Posterior cingulate gyrus (tissue), 11 donors: ENCODE measurements at places on chromosomes 11 and 22.

GRCh38 chr11:114889594-114890011, 211.3 kb downstream of the NXPE2 start:
- DNase-seq, result no peak

DNA sequence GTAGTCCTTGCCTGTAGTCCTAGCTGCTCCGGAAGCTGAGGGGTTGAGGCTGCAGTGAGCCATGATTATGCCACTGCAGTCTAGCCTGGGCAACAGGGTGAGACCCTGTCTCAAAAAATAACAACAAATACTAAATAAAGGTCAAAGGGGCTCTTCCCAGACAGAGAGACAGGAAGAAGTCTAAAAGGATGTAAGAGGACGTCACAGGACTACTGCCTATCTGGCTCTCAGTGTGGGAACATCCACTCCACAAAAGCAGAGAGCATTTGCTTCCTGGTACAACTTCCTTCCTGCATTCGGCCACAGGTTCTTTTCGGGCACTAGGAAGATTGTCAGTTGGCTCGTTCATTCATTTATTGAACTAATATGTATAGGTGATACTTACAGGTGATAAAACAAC, 110.6 kb downstream of the SGSM3 start:
- DNase-seq, result no peak

DNA sequence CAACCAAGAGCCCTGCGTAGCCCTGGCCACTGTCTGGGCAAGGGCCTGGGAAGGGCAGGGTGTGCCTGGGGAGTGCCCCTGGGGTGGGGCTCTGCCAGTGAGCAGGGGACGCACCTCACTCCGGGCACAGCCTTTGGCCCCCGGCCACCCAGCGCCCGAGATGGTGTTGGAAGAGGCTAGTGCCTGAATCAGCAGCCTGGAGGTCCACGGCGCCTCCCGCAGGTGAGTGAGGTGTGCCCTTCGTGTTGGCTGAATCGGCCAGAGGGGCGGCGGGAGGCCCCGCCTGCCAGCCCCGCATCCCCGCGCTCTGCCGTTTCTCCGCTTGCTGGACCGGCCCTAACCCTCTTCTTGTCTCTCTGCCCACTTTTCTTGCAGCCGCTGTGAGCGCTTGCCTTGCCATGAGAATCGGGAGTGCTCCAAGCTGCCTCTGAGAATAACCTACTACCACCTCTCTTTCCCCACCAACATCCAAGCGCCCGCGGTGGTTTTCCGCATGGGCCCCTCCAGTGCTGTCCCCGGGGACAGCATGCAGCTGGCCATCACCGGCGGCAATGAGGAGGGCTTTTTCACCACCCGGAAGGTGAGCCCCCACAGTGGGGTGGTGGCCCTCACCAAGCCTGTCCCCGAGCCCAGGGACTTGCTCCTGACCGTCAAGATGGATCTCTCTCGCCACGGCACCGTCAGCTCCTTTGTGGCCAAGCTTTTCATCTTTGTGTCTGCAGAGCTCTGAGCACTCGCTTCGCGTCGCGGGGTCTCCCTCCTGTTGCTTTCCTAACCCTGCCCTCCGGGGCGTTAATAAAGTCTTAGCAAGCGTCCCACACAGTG, 60.1 kb downstream of the FBLN1 start:
- DNase-seq, result peak; percentile 67

- no peak for DNase-seq
These were observed 37.1 kb downstream of the MCM5 start for GRCh38 chr22:35437049-35437448.

- DNase-seq, result no peak
These were observed 429 bp downstream of the SLC39A13 start for GRCh38 chr11:47408598-47409439.

- no peak for DNase-seq
These were observed 1480.8 kb downstream of the BRD1 start for GRCh38 chr22:48346911-48347310.

- DNase-seq, result no peak
These were observed 120.0 kb downstream of the CADM1 start for GRCh38 chr11:115384236-115384635.

- no peak for DNase-seq
These were observed 666.0 kb upstream of the RAG2 start for GRCh38 chr11:37264060-37264459.

- no peak for DNase-seq
These were observed 13.6 kb downstream of the TUB start for GRCh38 chr11:8094656-8095055.

GRCh38 chr11:269146-269890, 8.9 kb upstream of the NLRP6 start:
- DNase-seq, result no peak

DNA sequence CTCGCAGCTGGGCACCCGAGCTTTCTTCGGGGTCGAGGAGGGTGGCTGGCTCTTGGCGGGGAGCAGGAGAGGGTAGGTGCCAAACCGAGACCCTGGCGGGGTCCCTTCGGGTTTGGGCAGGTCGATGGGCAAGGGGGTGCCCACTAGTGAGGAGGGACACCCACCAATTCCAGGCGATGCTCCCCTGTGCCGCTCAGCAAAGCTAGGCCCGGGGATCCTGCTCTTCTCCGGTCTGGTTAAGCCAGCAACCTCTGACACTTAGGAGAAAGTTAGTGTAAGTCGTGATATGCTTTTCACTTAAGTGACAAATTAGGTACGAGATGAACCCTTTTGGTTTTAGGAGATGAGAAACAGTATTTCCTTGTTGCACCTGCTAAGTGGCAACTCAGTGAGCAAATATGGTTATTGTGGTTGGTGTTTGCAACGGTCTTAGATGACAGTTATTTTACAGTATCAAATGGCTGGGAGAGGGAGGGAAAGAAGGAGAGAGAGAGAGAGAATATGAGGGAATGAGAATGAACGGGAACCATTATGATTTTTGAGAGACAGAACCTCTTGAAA, 565 bp downstream of the NUCB2 start:
- DNase-seq, result no peak

- DNase-seq, result peak; percentile 73
These were observed 26.4 kb downstream of the LRFN4 start for GRCh38 chr11:66883016-66883965.

DNA sequence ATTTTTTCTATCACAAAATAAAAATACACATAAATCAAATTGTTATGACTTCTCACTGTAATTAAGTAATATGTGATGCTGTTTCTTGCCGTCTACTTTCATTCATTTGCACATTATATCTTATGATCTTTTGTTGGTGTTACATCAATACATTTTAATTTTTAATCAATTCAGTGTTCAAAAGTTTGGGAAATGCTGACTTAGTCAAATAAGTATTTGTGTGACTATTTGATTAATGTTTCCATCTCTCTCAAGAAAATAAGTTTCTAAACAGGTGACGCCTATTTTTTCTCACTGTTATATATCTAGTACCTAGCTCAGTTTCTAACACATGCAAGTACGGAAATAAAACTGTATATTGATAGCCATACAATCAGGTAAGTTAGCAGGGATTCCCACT, 329.5 kb upstream of the KIRREL3 start:
- DNase-seq, result no peak

DNA sequence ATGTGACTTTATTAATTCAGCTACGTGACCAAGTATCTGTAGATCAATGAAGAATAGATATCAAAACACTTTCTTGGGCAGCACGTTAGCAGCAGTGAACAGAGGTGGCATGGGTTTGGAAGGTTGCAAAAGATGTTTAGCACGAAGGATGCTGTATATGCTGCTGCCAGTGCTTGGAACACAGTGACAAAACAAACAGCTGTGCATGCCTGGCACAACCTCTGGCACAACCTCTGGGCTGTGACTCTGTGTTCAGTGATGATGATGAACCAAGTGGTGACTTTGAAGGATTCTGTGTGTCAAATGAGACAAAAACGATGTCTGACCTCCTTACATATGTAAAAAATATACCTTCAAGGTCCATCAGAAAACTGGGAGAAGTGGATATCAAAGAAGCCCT, 104.7 kb downstream of the TBC1D22A start:
- DNase-seq, result peak; percentile 75

GRCh38 chr11:70725739-70726138, 327.4 kb downstream of the CTTN start:
- DNase-seq, result no peak

GRCh38 chr11:69524291-69524882, 42.9 kb downstream of the LINC01488 start:
- DNase-seq, result peak; percentile 45

- no peak for DNase-seq
These were observed 4.0 kb downstream of the PHOX2A start for GRCh38 chr11:72239849-72240460.

DNA sequence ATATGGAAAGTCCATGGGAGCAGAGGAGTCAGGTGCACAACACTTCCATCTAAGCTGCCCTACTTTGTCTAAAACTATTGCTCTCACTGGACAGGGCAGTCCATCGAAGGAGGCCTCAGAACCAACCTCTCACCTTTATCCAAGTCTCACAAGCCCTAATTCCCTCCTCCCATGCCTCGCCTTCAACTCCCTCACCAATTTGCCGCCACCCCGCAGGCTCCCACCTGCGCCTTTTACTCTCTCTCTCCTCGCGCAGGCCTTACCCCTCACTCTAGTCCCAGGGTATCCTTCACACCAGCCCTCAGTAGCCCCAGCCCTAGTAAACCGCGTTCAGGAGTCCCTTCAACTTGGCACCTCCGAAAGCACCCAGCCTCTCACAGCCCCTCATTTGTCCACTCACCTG, 451 bp downstream of the FHIP1B start:
- DNase-seq, result peak; percentile 72

DNA sequence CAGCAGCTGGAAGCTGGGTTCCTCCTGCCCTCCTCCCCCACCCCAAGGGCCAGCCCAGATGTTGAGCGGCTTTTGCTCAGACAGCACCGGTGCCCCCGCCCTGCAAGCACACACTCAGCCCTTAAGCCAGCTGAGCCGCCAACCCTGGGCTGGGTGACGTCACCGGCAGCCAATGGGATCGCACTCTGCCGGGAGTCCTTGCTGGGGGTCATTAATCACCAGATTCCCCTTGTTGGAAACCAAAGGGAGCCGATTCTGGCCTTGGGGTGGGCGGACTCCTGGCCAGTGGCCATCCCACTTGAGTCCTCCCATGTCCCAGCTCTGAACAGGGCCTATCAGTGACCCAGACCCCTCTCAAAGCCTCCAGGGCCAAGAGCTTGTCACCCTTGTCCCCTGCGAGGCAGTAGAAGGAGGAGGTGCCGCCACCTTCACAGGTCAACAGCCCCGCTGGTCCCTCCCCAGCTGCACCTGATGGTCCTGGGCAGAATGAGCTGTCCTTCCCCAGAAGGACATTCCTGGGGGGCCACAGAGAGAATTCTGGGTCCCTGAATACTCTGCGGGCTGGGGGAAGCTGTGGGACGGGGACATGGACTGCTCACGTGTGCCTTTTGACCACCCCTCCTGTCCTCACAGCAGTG, 7.4 kb downstream of the DUSP8 start:
- DNase-seq, result peak; percentile 98
